NCI-H226 (cell line): ENCODE measurements at places on chromosomes 5 and 9.

- peak; percentile 77 for DNase-seq
Measured at GRCh38 chr9:80867731-80868130, 821.6 kb downstream of the TLE1 start.

DNA sequence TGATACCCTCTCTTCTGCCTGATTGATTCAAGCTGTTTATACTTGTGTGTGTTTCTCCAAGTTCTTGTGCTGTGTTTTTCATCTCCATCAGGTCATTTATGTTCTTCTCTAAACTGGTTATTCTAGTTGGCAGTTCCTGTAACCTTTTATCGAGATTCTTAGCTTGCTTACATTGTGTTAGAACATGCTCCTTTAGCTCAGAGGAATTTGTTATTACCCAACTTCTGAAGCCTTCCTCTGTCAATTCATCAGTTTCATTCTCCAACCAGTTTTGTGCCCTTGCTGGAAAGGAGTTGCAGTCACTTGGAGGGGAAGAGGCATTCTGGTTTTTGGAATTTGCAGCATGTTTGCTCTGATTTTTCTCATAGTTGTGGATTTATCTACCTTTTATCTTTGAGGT is 126.2 kb upstream of the FTMT start:
- DNase-seq = no peak

- peak; percentile 32 for DNase-seq
Measured at GRCh38 chr9:126860077-126860756, at the start of gene ZBTB34. TSS of gene ZBTB34 (plus strand) at chr9:126860639. CDS start at chr9:126879400, 18,761 bp downstream.

DNA sequence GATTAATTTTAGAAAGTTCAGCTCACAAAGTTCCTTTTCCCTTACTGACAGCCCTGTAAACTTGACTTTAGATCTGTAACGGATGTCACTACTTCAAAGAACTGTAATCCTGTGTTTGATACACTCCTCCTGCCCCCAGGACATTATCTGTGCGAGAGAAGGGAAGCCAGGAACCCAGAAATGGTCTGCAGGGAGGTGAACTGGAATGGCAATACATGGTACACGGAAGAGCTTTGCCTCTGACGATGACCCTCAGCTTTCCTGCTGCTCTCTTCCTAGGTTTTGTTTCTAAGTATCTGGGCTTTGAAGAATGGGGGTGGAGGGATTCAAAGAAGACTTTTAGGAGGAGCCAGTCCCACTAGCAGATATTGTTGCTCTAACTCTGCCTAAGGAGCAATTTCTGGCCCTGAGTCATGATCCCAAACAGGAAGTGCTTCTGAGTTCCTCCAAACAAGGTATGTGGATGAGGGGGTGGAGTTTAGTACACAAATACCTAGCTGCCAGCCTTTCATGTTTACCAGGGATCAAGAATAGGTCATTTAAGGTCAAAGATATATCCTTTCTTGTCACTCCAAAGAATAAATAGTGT is 43.4 kb upstream of the TMC1 start:
- DNase-seq = peak; percentile 87

DNA sequence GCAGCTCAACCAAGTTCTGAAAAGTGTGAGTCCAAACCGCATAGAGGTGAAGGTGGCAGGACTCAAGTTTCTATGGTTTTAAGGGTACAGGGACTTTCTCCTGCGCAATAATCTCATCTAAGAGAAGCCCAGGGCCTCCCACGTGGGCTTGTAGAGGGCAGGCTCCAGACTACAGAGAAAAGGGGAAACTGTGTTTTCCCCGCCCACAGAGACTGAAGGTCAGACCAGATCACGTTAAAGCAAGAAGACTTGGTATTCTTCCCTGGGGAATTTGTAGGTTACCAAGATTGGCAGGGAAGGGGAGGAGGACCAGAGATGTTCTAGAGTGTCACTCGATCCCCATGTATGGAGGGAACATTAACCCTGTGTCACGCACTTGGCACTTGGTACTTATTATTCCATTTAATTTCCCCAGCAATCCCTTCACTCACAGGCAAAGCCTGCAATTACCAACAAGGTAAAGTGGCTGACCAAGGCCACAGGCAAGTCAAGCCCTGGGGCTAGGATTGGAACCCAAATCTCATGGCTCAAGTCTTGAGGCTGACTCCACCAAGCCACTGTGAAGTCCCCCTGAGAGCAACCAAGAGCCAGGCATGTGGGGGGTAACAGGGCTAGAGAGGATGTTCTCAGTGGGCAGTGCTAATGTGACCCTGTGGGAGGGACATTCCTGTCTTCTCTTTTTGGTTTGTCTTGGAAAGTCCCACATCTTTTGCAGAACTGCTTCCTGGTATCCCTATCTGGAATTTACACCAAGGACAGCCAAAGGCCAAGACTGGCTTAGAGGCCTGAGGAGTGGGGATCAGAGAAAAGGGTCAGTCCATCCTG is 18.3 kb upstream of the NEK6 start:
- no peak for DNase-seq

- DNase-seq = peak; percentile 53
Measured at GRCh38 chr9:127844821-127845359, 9.6 kb downstream of the ENG start.

- no peak for DNase-seq
Measured at GRCh38 chr5:59547731-59548130, 345.8 kb downstream of the PDE4D start.

DNA sequence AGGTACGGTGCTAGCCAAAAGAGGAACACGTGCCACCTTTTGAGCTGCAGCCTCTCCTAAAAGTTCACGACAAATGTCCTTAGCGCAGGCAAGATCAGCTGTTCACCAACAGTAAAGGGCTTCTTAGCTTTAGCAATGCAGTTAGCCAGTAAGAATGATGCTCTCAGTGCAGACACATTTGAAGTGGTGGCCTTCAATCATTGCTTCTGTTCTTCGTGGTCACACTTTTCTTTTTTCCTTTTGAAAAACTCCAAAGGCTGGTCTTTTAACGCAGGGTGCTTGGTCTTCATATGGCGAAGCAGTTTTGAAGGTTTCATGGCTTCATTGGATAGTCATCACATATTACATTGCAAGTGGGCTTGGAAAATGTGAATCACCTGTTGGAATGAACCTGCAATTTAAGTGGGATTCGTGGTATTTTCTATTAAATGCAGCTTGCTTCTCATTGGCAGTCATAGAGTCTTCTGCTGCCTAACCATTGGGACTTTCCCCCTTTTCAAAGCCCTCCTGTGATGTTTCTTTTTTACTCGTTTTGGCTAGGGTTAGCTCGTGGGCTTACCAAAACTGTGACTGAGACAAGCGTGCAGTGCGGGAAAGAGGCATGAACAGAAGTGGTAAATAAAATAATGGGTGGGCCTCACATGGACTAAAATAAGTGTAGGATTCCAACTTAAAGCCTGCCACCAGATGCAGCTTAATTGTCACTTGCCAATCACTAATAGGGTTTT is 100.9 kb downstream of the MRPL36 start:
- DNase-seq = no peak

- DNase-seq = no peak
Measured at GRCh38 chr5:154178661-154179060, 11.9 kb upstream of the GALNT10 start.

GRCh38 chr5:43168175-43168574 is 23.9 kb upstream of the NIM1K start:
- no peak for DNase-seq

DNA sequence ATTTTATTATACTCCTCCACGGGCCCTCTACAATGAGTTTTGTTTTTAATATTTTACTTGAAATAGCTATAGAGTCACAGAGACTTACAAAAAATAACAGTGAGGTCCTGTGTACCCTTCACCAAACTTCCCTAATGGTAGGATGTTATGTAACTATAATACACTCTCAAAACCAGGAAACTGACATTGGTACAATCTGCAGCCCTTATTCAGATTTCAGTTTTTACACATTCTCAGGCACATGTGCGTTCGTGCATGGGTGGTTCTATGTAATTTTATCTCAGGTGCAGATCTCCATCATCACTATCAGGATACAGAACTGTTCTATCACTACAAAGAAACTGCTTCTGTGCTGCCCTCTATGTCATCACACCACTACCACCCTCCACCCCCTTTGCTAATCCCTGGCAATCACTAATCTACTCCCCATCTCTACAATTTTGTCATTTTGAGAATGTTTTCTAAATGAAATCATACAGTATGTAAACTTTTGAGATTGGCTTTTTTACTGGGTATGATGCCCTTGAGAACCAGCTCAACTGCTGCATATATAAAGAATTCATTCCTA is 16.4 kb downstream of the RAB14 start:
- DNase-seq = no peak

- no peak for DNase-seq
Measured at GRCh38 chr5:103463261-103463660, 99.3 kb downstream of the NUDT12 start.
